CD4-positive, CD25-positive, alpha-beta regulatory T cell (primary cell): ENCODE measurements at places on chromosomes 12 and 14. TPM values are rescaled to one million over a fixed set of nuclear protein-coding genes. Genes with fewer than 3 reads are reported as not detected.

DNA sequence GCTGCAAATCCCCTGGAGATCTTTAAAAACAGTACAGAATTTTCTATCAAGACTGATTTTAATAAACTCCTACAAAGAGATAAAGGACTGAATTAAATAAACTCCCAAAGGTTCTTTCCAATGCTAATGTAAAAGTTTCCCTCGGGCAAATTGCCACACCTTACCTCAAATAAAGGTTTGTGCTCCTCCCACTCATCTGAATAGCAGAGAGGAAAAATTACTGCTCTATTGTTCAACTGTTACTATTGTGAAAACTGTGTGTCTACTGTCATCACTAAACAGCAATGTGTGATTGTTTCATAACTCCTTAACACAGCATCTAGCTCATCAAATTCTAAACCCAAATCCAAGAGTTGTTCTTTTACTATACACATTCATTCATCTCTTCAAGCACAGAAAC is 3.2 kb downstream of the SPTLC2 start:
- no peak for DNase-seq

Gene CYP27B1
- not detected for total RNA-seq

Gene BATF
- 50.7 TPM for total RNA-seq

GRCh38 chr12:124034297-124034696 is 61.3 kb downstream of the ZNF664 start:
- DNase-seq = no peak

Gene PTPRQ
- not detected for total RNA-seq

Gene SDS
- total RNA-seq = not detected

DNA sequence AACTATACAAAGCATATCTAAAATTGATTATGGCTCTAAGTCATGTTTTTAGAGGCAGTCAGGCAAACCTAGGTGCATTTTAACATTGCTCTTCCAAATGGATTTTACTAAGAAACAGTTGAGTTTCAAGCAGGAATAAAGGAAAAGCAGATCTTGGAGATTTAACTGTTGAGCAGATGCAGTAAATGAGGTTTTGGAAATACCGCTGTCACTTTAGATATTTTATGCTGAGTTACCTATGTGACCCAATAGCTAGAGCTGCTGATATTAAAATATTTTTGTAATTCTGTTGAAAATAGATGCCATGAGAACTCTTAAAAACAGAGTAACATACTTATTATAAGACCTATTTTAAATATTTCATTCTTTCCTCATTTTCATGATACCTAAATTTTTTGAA is 181.4 kb downstream of the SYT1 start:
- DNase-seq = no peak

Gene NTS
- not detected for total RNA-seq

- DNase-seq = no peak
Observed at GRCh38 chr14:64910847-64911495, 3.3 kb upstream of the CHURC1 start.

DNA sequence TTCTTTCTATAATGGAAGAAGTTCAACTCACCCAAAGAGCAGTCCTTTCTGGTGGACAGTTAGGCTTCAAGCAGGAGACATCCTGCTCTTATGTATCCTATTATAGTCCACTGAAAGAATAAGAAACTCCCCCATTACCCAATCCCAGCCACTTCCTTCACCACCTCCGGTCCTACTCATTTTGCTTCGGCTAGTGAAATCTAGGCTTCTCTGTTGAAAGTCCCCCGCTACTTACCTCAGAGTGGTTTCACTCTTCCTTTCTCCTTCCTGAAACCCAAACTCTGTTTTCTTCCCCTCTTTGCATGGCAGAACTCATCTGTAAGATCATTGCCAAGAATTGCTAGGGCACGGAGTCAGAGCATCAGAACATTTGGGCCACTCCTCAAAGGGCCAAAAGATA is at the start of gene GPR84:
Gene GPR84 (minus strand): TSS at position 74 of the 400 bp plus-strand sequence. CDS start 635 bp downstream, outside the sequence.
- peak; percentile 52 for DNase-seq

DNA sequence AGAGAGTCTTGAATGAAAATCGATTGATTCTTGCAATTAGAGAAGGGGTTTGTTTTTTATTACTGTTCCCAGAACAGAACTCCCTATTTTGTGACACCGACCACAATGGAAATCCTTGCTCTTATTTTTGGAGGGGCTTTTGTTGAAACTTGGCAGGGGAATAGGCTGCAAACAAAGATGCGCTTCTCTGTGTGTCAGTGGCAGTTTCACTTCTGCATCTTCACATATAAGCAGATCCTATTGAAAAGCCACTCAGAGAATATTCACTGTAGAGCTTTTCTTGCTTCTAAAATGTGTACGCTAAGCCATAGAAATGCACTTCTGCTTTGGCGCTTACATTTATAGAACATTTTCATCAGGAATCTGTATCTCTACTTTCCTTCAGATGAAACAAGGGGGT is 1822.4 kb upstream of the SEL1L start:
- DNase-seq = no peak

DNA sequence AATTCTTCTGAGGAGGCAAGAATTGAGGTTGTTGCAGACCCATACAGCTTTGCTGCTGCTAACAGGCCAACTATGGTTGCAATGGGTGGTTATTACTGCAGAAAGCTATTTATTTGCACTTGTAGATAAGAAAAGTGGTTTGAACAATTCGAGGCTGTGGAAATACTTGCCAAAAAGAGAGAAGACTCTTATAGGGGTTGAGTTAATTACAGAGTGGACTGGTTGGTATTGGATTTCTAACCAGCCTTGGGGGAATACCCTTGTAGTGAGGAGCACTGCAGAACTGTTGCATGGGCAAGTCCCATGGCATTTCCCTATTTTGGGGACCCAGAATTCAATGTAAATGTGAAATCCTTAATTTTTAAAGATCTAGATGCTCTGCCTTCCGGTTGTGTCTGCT is 120.5 kb downstream of the KCNMB4 start:
- no peak for DNase-seq

GRCh38 chr14:61498811-61499210 is 177.4 kb downstream of the PRKCH start:
- no peak for DNase-seq

DNA sequence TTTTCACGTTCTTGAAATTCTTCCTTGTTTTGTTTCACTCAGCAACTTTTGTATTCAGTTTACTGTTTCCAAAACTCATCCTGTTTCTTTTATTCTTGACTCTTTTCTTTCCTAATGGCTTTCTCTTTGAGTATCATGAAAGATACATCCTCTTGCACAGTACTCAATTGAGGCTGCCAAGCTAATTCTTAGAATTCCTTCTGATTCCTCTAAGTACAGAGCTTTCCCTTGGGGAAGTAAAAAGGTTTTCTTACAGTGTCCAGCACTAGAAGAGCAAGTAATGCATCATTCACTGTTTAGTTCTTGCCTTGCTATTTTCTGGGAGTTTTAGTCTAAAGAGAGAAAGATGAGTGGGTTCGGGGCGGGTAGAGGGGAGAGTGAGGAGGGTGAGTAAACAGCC is 154.1 kb downstream of the NEDD1 start:
- no peak for DNase-seq

Gene RNF212B
- total RNA-seq = not detected

- DNase-seq = no peak
Observed at GRCh38 chr12:86801439-86801838, 545.2 kb upstream of the MGAT4C start.

Gene WSCD2
- total RNA-seq = 2.3 TPM

- no peak for DNase-seq
Observed at GRCh38 chr12:26031318-26031717, 72.8 kb downstream of the RASSF8 start.

DNA sequence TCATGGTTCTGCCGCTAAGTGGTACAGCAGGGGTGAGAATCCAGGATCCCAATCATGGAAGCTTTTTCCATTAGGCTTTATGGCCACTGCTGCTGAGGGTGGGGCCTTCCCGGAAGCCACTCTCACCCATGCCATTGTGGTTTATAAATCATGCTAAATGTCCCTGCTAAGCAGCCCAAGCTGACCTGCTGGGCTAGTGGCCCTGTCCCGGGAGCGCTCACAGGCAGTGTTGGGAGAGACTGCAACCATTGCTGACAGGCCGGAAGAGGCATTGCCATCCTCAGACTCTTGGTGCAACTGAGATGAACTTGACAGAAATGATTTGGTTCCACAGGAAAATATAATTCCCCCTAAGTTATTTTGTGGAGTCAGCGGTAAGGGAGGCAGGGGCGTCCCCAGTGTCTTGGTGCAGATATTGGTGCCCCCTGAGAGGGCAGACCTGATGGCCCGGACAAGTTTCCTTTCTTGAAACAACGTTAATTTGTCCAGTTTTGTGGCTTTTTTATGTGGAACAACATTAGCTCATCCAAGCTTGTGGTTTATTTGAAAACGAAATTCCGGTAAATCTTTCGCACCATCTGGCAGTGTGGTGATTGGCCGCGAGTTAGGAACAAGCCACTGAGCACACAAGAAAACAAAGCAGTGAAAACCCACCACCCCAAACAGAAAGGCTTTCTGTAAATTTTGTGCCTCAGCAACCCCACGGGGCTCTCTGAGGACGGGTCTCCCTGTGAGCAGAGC is 82.3 kb downstream of the SSPN start:
- DNase-seq = no peak

GRCh38 chr14:29857551-29857950 is 70.1 kb downstream of the PRKD1 start:
- DNase-seq = no peak

GRCh38 chr14:91753501-91754128 is 21.7 kb upstream of the CATSPERB start:
- DNase-seq = no peak

DNA sequence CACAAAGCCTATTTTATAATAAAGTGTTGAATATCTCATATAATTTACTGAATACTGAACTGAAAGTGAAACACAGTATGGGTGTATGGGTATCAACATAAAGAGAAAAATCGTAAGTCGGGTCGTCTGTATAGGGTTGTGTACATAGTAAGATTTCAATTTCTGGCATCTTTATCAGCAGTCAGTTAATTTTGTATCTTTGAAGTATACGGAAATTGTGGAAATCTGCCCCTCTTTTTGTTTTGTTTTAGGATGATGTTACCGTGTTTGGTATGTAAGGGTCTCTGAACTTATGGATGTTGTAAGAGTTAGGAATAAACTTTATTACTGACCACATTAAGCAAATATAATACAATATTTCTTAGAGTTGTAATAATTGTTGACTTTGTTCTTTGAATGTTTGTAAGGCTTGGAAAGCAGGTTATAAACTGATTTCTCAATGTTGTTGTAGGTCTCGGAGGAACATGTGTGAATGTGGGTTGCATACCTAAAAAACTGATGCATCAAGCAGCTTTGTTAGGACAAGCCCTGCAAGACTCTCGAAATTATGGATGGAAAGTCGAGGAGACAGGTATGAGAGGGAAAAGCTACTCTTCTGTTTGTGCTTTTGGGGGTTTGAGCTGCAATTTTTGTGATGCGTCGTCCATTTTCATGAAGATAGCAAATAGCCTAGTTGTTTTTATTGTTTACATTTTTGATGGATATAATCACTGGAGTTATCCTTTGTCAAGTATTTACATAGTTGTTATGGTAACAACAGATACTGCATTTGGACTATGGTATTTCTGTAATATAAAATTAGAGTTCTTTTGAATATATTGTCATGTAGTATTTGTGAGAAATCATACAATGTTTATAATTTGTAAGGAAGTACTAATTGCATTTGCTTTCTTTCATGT is 12.0 kb downstream of the EID3 start:
- no peak for DNase-seq

- DNase-seq = no peak
Observed at GRCh38 chr12:28294300-28294699, 104.0 kb downstream of the CCDC91 start.

Gene GPR135
- 1.3 TPM for total RNA-seq

Gene KRT79
- not detected for total RNA-seq

Gene NTN4
- not detected for total RNA-seq

Gene SLC4A8
- total RNA-seq = 3.5 TPM

DNA sequence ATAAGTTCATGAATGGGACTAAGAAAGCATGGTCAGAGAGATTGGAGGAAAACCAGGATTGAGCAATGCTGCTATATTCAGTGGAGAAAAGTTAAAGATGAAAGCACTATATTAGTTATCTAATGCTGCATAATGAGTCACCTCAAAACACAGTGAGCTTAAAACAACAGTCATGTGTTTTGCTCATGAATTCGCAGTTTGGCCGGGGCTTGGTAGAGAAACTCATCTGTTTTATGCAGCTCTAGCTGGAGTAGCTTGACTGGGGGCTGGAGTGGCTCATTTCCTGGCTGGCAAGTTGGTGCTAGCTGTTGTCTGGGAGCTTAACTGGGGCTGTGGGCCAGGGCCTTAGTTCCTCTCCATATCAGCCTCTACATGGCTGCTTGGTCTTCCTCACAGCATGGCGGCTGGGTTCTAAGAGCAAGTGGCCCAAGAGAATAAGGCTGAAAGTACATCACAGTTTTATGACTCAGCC is 90.1 kb downstream of the ADCK1 start:
- DNase-seq = no peak

GRCh38 chr14:61593330-61593729 is 102.0 kb upstream of the HIF1A start:
- no peak for DNase-seq

Gene KCNA5
- total RNA-seq = not detected

Gene ASPG
- total RNA-seq = not detected

Gene TBC1D30
- 0.12 TPM for total RNA-seq

Gene EPYC
- not detected for total RNA-seq

Gene CCDC175
- total RNA-seq = 0.22 TPM

DNA sequence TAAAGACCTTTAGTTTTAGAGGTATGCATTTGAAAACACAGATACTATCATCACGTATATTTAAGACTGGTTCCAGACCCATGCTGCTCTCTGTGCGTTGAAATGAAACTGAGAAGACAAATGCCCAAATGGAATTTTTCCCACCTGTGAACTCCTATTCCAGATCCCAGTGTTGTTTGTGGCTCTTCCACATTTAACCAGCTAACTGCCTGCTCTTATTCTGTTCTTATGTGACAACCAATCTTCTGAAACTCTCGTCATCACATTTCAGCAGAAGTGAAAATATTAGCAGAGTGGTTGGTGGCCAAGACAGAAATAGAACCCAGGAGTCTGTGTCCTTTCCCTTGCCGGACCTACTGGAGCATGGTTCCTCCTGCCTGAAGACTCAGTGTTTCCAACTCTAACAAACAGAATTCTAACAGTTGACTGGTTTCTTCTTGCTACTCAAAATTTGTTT is 460.2 kb downstream of the RAD51B start:
- DNase-seq = no peak
